Retinal pigment epithelial cell (primary cell): ENCODE measurements at places on chromosomes 11 and 22.

GRCh38 chr11:93840981-93841380 lies 9.4 kb downstream of the VSTM5 start:
- DNase-seq: no peak

DNA sequence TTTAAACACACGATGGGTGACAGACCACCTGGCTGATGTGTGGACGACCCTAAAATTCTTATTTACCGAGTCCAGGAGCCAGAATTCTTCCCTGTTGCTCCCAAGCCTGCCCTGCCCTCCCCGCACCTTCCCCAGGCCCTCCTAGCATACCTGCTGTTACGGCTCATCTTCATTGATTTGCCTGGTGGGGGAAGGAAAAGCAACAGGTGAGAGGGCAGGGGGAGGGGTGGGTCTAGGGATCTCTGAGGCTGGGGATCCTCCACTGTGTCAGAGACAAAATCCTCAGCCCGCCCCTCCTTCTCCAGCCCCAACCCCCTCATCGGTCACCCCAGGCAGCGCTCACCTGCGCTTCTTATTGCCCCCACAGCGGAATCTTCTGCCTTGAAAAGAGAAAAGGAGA lies 4.0 kb downstream of the FXYD2 start:
- DNase-seq: no peak

DNA sequence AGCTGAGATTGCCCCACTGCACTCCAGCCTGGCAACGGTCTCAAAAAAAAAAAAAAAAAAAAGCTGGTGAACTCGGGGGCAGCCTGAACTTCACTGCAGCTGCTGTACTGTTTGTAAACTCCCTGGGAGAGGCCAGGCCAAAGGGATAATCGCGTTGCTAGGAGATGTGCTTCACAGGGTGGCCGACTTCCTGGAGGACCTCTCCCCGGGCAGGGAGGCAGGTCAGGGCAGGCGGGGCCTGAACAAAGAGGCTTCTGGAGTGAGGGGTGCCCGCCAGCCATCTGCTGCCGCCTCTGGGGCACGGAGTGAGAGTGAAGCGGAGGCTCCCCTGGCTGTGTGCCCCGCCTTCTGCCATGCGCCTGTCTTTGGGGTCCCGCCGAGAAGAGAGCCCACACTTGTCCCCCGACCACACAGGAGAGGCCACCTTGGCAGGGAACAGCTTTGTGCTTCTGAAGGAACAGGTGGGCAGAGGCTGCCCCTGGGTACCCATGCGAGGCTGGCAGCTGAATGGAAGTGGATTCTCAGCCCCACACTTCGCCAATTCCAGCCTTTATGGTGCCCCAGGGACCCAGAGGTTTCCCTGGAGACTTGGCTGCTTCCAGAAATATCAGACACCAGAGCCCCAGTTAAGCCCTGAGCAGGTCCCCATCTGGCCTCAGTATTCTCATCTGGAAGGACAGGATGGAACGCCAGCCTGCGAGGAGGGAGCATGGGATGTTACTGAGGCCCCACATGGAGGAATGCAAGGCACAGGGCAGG lies 29.6 kb downstream of the TMEM184B start:
- DNase-seq: peak; percentile 86

GRCh38 chr11:45924036-45924915 lies 1.8 kb downstream of the LARGE2 start:
- DNase-seq: no peak
